ENCODE measurements at places on chromosomes 5 and 9.

DNA sequence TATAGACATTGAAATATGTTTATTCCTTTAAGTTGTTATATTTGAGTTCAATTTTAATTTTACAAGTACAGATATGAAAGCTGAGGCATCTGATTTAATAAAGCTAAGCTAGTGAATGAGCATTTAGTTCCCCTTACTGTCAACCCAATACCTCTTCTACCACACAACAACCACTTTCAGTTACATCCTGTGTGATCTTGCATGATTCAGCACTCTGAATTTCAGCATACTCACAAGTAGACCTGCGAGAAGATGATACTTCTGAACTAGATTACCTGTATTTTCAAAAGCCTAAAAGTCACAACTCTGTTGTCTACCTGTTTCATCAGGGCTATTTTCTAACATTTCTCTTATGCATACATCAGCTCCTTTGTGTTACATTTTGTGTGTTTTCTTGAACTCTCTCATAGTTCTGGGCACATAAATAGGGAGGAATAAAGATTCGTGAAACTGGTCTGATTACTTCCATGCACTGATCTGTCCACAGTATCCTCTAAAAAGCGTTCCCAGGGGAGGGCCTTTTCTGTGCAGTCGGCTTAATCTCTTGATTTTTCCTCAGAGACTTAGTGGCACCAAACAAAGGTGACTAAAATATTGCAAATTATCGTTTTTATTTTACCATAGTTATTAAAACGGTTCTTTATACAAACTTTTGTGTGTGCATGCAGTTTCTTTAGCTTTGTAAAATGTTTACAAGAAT lies 2025.5 kb upstream of the NUDT12 start:
- H3K36me3 ChIP-seq = no peaks in the 10 kb centered on the region
- H3K4me3 ChIP-seq = no peak overlapping the region
- no peak for DNase-seq
- no peaks in the 10 kb centered on the region for H3K4me1 ChIP-seq

DNA sequence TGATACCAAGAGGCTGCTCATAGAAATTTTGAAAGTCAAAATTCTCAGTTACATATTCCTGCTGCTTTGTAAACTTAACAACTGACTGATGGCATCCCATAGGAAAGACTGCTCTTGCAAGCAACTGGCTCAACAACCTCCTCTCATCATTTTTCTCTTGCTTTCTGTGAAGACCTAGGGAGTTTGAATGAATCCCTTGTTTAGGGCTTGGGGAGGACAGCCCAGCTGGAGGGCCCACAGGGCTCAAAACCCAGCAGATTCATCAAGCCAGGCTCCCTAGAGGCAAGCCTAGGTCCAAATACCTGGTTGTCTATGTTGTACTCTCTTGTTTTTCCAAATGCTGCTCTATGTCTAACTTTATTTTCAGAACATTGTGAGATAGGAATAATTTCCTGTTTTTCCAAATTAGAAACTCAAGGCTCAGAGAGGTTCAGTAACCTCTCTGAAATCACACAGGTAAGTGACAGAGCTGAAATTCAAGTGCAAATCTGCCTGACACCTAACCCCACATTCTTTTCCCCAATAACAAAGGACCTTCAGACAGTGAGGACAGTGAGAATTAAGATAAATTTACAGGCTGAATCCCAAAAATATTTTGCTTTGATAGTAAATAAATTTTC lies 558.9 kb upstream of the KLF4 start:
- no peaks in the 10 kb centered on the region for H3K27me3 ChIP-seq
- no peaks in the 10 kb centered on the region for H3K36me3 ChIP-seq
- DNase-seq = no peak
- no peak overlapping the region for H3K27ac ChIP-seq

GRCh38 chr9:128051932-128052709 lies 15.0 kb downstream of the NAIF1 start:
- H3K4me3 ChIP-seq = no peak overlapping the region
- no peak for DNase-seq
- no peaks in the 10 kb centered on the region for H3K27me3 ChIP-seq
- H3K4me1 ChIP-seq = peaks cover 43% of the 10 kb centered on the region
- no peaks in the 10 kb centered on the region for H3K36me3 ChIP-seq

DNA sequence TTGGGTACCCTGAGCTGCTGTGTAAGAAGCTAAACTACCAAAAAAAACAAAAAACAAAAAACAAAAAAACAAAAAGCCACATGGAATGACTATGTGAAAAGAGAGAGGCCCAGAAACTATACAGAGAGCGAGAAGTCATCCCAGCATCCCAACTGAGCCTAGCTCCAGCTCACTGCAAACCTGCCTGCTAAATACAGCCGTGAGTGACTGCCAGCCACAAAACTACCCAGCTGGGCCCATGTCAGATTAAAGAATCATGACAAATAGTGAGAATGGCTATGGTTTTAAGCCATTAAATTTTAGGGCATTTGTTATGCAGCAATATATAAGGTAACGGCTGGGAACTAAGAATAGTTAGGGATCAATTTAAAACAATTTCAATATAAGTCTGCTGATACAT lies 335.1 kb upstream of the PDE4D start:
- H3K27ac ChIP-seq = no peak overlapping the region
- no peaks in the 10 kb centered on the region for H3K27me3 ChIP-seq

DNA sequence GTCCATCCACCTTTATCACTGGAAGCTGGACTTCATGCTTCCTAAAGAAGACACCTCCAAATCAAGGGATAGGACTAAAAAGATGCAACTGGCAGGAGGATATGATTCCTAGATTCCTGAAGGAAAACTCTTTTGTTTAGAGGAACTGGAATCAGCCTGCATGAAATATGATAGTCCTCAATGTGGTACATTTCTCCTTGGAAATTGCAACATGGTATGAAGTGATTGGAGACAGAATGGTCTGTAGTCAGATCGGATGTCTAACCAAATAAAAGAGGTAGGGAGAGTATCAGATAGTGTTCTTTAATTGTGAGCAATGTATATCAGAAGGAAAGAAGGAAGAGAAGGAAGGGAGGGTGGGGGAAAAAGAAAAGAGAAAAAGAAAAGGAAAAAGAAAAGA lies 116.1 kb upstream of the FSTL4 start:
- H3K4me1 ChIP-seq = no peaks in the 10 kb centered on the region
- no peaks in the 10 kb centered on the region for H3K36me3 ChIP-seq
- H3K4me3 ChIP-seq = no peak overlapping the region
- DNase-seq = no peak
- no peak overlapping the region for H3K27ac ChIP-seq

GRCh38 chr5:142222225-142222865 lies 102.5 kb downstream of the SPRY4 start:
- H3K27ac ChIP-seq = no peak overlapping the region
- no peak for DNase-seq
- H3K4me1 ChIP-seq = no peaks in the 10 kb centered on the region
- no peaks in the 10 kb centered on the region for H3K36me3 ChIP-seq

GRCh38 chr5:27472871-27473270 lies 434.5 kb upstream of the CDH9 start:
- no peak for DNase-seq
- no peaks in the 10 kb centered on the region for H3K27me3 ChIP-seq
- no peaks in the 10 kb centered on the region for H3K36me3 ChIP-seq
- H3K4me3 ChIP-seq = no peak overlapping the region
- H3K4me1 ChIP-seq = no peaks in the 10 kb centered on the region
- no peak overlapping the region for H3K27ac ChIP-seq

- no peak for DNase-seq
- no peak overlapping the region for H3K4me3 ChIP-seq
- H3K36me3 ChIP-seq = no peaks in the 10 kb centered on the region
Observed at GRCh38 chr9:27059907-27060306, 49.1 kb upstream of the TEK start.

GRCh38 chr5:81749192-81749560 lies 1.7 kb downstream of the SSBP2 start:
- H3K36me3 ChIP-seq = no peaks in the 10 kb centered on the region
- peak overlapping the region; percentile 82 for H3K27ac ChIP-seq
- peaks cover 39% of the 10 kb centered on the region for H3K4me1 ChIP-seq

DNA sequence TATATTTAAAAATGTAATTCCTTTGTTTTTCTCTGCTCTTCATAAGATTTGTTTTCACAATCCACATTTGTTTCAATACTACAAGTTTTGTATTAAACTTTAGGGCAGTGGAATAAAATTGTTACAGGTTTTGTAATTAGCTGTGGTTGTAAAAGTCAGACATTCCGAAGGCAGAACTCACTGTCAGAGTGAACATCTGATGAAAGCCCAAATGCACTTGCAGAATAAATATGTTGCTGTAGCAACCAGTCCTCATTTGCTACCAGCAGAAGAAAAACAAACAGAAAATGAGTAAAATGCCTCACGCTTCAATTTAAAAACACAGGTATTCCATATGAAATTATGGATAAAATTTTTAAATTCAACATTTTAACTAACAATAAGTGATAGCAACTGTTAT lies 740.1 kb upstream of the FAM174A start:
- no peaks in the 10 kb centered on the region for H3K36me3 ChIP-seq
- H3K27ac ChIP-seq = no peak overlapping the region

GRCh38 chr5:127907907-127908306 lies 175.7 kb upstream of the SLC12A2 start:
- no peaks in the 10 kb centered on the region for H3K27me3 ChIP-seq
- no peak for DNase-seq
- H3K27ac ChIP-seq = no peak overlapping the region
- H3K4me1 ChIP-seq = peaks cover 5% of the 10 kb centered on the region

DNA sequence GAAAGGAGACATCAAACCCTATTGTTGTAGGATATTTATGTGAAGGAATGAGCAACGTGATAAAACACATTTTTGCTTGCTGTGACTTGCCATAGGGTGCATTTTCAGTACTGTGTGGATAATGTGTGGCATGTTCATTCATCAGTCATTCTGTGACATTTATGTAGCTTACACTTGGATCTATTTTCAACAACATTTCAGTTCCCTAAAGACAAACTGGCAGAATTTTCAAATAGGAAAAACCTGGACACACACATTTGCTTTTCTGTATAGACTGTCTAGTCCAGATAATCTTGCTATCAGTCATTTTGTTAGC lies 127.7 kb downstream of the TMC1 start:
- no peaks in the 10 kb centered on the region for H3K36me3 ChIP-seq

GRCh38 chr5:125481506-125482465 lies 735.3 kb upstream of the ZNF608 start:
- H3K27ac ChIP-seq = no peak overlapping the region
- H3K4me3 ChIP-seq = no peak overlapping the region
- no peaks in the 10 kb centered on the region for H3K36me3 ChIP-seq
- no peaks in the 10 kb centered on the region for H3K27me3 ChIP-seq
- H3K4me1 ChIP-seq = peaks cover 7% of the 10 kb centered on the region
- DNase-seq = no peak

GRCh38 chr9:27534131-27534530 lies 4.5 kb upstream of the MOB3B start:
- peak overlapping the region; percentile 49 for H3K27ac ChIP-seq
- H3K4me3 ChIP-seq = no peak overlapping the region
- no peak for DNase-seq
- no peaks in the 10 kb centered on the region for H3K36me3 ChIP-seq

DNA sequence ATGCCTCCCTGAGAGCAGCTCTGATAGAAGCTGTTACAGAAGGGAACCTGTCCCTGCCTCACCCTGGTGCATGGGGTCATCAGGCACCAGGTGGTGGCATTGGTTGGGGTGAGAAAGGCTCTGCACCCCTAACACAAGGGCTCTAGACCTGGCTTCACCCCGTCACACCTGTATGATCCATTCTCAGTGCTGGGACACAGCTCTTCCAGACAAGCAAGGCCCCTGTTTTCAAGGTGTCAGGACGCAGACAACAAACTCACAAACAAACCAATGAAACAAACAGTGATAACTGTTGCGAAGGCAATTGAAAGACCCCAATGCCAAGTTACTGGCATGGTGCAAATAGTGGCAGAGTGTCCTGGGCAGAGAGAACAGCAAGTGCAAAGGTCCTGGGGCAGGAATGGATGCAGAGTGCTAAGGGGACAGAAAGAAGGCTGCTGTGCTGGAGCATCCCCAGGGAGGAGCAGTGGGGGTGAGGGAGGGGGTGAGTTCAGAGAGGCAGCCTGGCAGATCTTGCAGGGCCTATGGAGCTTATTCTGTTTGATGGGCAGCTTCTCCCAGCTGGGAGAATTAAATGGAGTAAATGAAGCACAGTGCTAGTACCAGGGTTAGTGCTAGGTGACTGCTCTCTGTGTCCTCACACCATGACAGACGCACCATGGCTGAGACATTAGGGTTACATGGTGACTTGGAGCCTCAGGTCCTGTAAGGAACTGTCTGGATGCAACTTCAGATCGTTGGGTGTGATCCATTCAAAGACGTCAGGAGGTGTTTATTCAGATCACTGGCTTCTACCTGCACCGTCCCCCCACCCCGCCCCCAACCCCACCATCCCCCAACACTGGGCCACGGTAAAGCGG lies 67.9 kb upstream of the UNC5A start:
- no peaks in the 10 kb centered on the region for H3K4me1 ChIP-seq
- no peak overlapping the region for H3K4me3 ChIP-seq
- H3K27ac ChIP-seq = no peak overlapping the region
- peaks cover 70% of the 10 kb centered on the region for H3K27me3 ChIP-seq

GRCh38 chr5:156655732-156656131 lies 194.4 kb upstream of the PPP1R2B start:
- no peak overlapping the region for H3K27ac ChIP-seq

DNA sequence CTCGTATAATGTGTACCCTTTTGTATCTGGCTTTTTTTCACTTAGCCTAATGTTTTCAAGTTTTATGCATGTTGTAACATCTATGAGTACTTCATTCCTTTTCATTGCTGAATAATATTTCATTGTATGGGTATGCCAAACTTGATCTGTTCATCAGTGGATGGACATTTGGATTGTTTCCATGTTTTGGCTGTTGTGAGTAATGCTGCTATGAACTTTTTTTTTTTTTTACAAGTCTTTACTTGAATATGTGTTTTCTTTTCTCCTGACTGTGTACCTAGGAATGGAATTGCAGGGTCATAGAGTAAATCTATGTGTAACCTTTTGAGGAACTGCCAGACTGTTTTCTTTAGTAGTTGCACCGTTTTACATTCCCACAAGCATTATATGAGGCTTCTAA lies 52.4 kb downstream of the MTREX start:
- no peak overlapping the region for H3K27ac ChIP-seq
- H3K27me3 ChIP-seq = no peaks in the 10 kb centered on the region
- DNase-seq = no peak
- no peak overlapping the region for H3K4me3 ChIP-seq

DNA sequence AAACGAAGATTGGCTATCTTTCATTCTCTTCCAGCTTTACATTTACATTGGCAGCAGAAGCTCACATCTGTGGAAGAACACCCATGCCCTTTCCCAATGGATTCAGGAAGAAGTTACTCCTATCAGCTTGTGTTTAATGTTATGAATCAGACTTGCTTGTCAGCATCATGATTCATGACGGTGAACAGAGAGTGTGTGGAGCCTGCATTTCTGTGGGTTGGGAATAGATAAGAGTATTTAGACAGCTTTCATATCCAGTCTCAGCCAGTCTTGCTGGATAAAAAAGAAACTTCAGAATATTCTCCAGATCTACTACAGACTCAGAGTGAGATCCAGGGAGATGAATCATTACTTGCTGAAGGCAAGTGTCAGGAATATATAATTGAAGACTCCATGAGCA lies 812.9 kb upstream of the ZNF608 start:
- no peak for DNase-seq
- no peaks in the 10 kb centered on the region for H3K36me3 ChIP-seq
- no peaks in the 10 kb centered on the region for H3K27me3 ChIP-seq
- H3K4me3 ChIP-seq = no peak overlapping the region

Data from gastrocnemius medialis (tissue), 4 donors.